ENCODE measurements at places on chromosomes 5 and 9.

DNA sequence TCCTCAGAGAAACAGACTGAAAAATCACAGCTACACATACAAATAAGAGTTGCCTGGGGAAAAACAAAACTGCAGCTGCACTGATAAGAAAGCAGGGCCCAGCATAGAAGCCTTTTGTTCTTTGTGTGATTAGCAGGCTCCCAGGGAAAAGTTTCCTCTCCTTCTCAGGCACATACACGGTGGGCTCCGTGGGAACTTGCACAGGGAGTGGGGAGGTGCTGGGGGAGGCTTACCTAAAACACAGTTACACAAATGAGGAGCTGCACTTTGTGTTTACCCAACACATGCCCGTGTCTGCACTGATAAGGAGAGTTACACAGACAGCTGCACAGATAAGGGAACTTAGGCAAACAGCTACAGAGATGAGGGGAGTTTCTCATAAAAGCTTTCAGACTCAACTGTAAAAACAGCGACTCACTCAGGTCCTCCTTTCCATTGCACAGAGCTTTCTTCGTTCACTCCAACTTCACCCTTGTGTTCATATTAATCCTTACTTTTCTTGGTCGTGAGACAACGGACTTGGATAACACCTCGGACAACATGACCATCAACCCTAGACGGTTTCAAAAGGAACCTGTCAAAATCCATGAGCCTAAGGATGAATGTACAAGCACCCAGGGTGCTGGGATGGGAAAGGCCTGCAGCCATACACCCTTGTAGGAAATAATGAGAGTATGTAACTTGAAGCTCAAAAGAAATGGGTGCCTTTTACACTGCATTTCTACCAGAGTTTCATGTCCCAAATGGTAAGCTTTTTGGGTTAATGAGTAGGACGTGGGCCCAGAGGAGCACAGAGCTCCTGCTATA lies 50.8 kb downstream of the SERINC5 start:
- DNase-seq, result no peak

DNA sequence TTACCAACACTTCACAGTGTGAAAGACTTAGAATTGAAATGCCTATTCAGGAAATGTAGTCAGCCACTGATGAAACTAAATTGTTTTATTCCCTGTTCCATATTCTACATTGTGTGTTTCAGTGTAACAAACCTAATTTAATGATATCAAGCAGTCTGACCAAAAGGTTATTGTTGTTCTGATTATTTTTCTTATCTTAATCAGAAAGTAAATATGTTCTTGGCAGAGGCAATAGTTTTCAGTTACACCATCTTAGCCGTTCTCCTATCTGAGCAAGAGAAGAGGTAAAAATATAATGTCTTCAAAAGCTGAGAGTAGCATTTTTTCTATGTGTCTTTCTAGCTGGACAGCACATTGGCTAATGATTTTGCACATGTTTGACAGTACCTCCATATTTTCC lies 17.1 kb downstream of the CDC26 start:
- no peak for DNase-seq

GRCh38 chr5:141585594-141585993 lies 33.2 kb downstream of the DIAPH1 start:
- DNase-seq, result no peak

DNA sequence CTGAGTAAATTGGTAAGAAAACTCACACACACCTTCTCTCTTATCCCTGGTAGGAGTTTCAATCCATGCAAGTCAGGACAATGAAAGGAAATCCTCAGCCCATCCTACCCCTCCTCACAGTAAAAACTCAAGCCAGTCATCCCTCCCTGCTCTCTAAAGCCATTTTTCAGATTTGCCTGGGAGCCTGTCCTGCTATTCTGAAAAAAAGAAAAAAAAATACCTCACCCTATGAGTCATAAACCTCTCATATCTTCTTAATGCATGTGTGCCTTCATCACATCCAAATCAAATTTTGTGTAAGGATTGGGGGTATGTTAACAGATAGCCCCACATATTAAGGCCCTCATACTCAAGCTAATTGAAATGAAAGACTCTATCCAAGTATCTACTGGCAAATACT lies 14.1 kb downstream of the UGT3A2 start:
- DNase-seq, result no peak

DNA sequence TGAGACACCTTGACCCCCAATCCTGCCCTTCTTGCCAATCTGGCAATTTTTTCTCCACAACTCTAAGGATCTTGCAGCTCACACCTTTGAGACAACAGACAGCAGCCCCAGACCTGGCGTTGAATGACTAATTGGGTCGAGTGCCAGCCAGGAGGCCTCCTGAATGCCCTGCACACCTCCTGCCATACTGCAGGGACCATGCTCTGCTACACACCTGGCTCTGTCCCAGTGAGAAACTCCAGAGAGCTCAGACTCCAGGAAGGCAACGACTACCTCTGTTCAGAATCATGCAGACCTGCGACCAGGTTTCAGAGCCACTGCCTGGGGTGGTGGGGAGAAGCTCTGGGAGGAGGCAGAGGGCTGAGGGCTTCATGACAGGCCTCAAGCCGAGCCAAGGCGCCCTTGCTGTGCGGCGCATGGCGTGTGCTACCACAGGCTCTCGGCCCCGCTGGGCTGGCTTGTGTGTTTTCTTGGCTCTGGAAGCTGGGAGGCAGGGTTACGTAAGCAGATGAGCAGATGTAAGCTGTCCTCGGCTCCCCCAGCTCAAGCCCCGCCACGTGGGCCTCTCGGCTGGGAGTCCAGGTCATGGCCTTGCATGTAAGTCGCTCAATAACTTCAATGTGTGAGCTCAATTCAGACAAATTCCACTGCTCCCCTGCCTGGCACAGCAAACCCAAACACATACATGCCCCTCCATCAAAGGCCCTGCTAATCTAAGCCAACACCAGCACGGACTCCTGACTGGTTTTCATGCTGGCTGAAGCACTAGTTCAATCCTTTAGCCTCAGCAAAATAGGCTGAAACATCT lies 27.5 kb downstream of the B4GALT1 start:
- no peak for DNase-seq

- DNase-seq, result no peak
Observed at GRCh38 chr9:95793924-95794828, 81.3 kb upstream of the ERCC6L2 start.

DNA sequence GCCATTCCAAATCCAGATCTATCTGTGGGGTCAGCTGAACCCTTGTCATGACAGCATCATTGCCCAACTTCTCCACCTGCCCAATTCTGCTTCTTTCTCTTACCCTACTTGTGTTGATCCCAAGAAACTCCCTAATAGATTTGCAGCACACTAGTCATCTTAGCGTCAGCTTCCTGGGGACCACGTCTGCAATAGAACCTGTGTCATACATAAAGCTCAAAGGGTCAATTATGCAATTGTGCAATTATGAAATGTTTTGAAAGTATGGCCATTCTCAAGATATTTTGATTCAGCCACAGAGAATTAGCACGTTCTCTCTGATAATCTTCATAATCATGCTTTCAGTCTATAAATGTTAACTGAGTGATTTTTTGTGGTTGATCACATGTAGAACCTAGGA lies 87.4 kb upstream of the PAPPA start:
- no peak for DNase-seq

- no peak for DNase-seq
Observed at GRCh38 chr5:153572411-153573145, 82.1 kb downstream of the GRIA1 start.

DNA sequence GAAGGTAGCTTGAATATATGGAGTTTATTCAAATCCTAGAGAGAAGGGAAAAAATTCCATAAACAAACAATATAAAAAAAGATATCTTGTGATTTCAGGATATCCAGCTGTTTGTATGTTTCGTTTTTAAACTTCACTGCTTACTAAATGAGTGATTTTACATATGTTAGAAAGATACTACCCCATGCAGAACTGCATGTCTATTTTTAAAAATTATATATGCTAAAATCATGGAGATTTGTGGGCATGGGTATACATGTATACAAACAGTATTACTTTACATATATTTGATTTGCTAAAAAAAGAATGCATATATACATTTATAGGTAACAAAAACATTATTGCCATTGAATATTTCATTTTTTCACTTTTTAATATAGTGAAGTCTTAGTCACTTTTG lies 178.3 kb downstream of the KDM4C start:
- DNase-seq, result no peak

DNA sequence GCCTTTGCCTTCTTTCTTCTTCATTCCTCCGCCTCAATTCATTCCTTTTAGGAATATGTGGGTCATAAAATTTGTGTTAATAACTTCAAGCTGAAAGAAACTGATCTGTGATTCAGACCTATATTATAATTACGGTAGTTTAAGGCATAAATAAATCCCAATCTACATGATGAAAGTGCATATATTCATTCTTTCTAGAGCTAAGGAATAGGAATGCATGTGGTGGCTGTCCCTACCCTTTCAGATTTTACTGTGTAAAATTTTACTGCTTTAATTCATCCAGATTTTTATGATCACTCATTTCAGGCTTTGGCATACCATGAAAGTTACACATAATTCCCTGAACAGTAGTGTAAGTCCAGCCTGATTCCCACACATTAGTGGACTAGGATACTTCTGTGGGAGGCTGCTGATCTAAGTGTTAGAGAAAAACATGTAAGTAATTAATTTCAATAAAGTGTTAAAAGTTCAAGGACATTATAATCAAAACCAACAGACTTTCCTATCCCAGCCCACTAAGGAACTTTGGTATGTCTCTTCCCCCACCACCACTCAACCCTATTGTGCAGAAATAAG lies 83.1 kb downstream of the HINT1 start:
- no peak for DNase-seq

- no peak for DNase-seq
Observed at GRCh38 chr5:132053483-132053882, 7.0 kb upstream of the IL3 start.

- no peak for DNase-seq
Observed at GRCh38 chr5:139120521-139120920, 77.6 kb downstream of the SIL1 start.

DNA sequence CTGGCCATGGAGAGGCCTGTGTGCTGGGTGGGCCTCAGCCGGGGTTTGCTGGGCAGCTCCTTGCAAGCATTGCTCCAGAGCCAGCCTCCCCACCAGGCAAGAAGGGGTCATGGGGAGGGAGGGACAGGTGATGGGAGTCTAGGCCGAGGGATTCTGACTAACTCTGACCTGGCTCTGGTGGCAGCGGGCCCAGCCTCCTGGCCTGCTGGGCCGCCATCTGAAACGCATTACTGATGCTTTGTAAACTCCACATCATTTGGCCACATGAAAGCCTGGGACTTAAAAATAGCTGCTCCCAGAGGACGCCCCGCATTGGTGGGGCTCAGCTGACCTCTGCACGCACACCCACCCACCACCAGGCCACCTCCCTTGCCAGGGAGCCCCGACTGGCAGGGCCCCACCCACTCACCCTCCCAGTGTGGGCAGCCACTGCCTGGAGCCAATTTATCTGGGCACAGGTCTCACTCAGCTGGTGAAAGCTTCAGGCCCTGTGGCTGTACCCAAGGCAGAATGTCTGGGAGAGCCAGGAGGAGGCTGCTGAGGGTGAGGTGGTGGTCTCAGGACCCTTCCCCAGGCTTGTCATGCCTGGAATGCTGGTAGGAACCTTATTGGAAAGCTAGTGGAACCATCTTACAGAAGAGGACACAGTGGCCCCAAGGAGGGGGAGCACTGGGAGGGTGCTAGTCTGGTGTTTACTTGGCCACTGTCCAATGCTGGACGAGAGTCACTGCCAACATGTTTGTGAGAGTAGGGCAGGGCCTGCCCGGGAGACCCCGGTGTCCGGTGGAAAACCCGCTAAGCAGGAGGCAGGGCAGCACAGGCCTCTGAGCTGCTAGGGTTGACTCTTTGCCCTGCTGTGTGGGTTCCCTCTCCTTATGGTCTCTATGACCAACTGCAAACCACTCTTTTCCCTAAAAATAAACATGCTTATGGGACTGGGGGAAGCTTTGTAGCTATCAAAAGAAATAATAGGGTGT lies 10.8 kb downstream of the TCF7 start:
- no peak for DNase-seq

DNA sequence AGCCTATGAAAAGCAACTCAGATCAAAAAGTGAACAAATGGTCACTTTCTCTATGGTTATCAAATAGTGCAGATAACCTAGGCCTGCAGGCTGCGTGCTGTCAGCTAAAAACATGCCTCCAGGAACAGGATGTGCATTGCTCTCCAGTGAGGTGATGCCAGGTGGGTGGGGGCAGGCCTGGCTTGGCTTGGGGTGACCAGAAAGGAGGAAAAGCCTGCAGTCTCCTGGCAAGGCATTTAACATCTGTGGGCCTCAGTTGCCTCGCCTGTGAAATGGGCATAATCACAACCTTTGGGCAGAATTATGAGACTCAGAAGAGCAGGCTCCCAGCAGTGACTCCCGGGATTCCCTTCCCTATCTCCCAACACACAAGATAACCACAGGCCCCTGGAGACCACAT lies 135.9 kb downstream of the COL23A1 start:
- DNase-seq, result no peak

GRCh38 chr9:16143947-16144890 lies 591.4 kb downstream of the CCDC171 start:
- DNase-seq, result no peak

DNA sequence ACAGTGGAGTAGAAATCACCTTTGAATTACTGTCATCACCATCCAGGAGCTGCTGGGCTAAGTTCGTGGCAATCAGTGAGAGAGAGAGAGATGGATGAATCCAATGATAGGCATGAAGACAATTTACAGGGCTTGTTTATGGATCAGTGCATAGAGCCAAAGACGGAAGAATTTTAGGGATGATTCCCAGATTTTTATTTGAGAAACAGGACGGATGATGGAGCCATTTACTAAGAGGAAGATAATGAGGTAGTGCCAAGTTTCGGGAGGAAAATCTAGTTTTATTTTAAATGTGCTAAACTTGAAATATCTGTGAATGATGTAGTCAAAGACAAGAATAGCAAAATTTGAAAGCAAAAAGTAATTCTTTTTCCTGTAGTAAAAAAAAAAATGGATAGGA lies 394.2 kb upstream of the PAPPA start:
- DNase-seq, result no peak

- DNase-seq, result no peak
Observed at GRCh38 chr5:156383510-156384265, 56.7 kb downstream of the SGCD start.

- DNase-seq, result no peak
Observed at GRCh38 chr5:180525399-180525798, 31.2 kb downstream of the CNOT6 start.

DNA sequence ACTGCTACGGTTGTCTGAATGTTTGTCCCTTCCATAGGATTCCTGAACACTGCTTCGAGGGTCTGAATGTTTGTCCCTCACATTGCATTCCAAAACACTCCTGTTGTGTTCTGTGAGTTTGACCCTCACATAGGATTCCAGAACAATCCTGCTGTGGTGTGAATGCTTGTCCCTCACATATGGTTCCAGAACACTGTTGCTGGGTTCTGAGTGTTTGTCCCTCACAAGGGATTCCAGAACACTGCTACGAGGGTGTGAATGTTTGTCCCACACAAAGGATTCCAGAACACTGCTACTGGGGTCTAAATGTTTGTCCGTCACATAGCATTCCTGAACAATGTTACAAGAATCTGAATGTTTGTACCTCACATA lies 201.2 kb downstream of the FOXD4L6 start:
- no peak for DNase-seq

DNA sequence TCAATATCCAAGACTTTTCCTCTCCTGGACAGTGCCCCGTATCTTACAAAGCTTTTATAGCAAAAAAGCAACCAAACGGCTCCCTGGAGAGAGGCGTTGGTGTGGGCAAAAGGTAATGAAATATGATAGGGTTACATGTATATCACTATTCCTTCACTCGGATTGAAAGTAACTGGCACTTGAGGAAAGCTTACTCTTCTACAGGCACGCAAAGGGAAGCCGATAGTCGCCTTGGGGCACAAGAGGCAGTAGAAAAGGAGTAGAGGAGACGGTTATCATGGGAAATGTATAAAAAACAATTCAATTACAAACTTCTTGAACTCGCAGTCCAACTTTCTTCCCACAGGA lies 1.1 kb downstream of the DIAPH1 start:
- DNase-seq, result no peak

- DNase-seq, result no peak
Observed at GRCh38 chr9:89278997-89279739, 31.8 kb upstream of the CKS2 start.
